CD4-positive, alpha-beta T cell treated with Interleukin-1 beta for 1 hour (primary cell): ENCODE measurements at places on chromosomes 7 and 10.
A peak's percentile ranks its signal among the peaks of the same experiment; 100 is the strongest.

- no peak for DNase-seq
Measured at GRCh38 chr7:128708235-128708634, 30.9 kb upstream of the CALU start.

- no peak for DNase-seq
Measured at GRCh38 chr7:98105942-98106544, 619 bp upstream of the LMTK2 start.

GRCh38 chr10:112140110-112140970, 43.2 kb downstream of the GPAM start:
- peak; percentile 62 for DNase-seq

GRCh38 chr10:88849234-88849633, 2.4 kb downstream of the ANKRD22 start:
- DNase-seq = no peak

DNA sequence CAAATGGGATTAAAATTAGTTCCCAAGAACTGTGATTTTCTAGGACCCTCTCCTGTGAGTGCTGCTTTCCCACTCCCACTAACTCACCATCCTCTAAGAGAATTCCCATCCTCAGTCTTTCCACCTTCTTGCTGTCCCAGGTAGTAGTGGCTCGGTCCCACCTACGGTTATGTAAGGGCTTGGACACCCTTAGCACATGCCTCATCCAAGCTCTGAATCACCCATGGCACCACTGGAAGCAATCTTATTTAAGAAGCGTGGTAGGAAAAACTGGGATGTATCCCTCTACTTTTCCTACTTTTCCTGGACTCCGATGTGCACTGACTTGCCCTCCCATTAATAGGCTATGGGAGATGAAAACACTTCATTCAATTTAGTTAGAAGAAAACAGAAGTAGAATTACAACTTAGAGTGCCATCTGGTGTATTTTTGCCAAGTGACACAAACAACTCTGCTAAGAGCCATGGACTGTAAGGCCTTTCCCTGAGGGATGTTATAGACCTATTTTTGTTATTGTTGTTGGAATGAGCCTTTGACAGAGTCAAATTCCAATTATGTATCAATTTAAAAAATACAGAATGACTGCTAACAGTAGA, 13.7 kb upstream of the ANKRD22 start:
- DNase-seq = no peak

GRCh38 chr7:33876596-33877274, 28.6 kb upstream of the BMPER start:
- DNase-seq = no peak

DNA sequence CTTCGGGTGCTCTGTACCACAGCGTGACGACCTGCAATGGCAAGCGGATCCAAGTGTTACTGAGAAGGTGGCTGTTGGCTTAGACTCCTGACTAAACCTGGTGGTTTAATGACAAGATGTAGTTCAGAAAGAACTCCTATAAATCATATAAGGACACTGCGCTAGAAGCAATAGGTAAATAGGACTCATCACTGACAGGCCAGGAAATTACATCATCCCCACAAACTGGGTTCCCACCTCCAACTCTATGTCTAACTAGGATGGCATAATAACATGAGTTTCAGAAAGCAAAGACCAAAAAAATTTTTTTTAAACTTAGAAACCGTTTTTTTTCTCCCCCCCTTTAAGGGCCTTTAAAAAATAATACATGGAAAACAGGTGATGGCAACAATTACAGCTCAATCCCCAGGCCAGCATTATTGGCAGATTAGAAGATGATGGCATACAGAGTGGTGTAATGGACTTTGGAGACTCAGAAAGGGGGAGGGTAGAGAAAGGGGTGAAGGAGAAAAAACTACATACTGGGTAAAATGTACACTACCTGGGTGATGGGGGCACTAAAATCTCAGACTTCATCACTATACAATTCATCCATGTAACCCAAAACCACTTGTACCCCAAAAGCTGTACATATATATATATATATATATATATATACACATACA, 81.4 kb upstream of the FAM133B start:
- DNase-seq = no peak
